ENCODE measurements at places on chromosomes 3 and 15.

- no peak for DNase-seq
Observed at GRCh38 chr3:174862101-174862500, 3.0 kb downstream of the NAALADL2 start.

DNA sequence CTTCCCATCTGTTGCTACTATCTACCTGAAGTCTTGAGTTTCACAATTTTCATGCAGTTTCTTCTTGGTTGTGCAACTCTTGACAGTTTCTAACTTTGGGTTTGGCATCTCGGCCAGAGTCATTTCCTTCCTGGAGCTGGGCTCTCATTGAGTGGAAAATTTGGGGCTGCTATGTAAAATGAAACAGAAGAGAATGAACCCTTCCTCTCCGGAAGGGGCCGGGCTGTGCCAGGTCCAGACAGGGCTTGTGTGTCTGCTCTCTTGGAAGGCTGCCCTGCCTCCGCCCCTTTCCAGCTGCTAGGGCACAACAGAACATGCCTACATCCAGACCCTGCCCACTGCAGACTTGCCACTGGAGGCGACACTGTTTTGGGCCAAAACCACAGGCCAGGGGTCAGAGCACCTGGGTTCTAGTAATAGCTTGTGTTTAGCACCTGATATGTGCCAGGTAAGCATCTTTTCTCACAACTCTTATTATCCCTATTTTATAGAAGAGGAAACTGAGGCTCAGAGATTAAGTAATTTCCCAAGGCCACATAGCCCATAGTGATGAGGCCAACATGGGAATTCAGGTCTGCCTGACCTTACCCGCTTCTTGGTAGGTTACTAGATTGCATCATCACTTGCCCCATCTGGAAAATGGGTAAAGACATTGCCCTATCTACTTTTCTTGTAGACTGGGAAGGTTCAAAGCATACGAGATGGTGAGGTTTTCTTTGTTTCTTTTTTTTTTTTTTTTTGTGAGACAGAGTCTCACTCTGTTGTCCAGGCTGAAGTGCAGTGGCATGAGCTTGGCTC, 25.0 kb downstream of the IRAK2 start:
- no peak for DNase-seq

- no peak for DNase-seq
Observed at GRCh38 chr3:175102161-175102560, 243.0 kb downstream of the NAALADL2 start.

DNA sequence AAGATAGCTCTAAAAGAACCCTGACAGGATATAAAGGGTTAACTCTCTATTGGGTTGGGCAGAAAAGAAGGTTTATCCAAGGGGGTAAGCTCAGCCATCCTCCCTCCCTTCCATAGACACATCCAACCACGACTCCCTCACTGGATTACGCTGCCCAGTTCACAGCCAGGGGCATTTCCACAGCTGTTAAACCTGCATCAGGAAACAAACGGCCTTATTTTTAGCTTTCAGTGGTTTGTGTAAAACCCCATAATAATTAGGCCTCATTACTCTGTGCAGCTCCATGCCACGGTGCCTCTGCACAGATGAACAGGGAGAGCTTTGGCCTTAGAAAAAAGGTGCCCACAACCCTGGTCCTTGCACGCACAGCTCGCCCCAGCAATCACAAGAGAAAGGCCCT, 110.6 kb downstream of the GABRB3 start:
- DNase-seq, result no peak

- DNase-seq, result no peak
Observed at GRCh38 chr3:23743141-23743784, 62.5 kb upstream of the UBE2E1 start.

- DNase-seq, result no peak
Observed at GRCh38 chr3:8529181-8529637, 27.6 kb downstream of the LMCD1 start.

DNA sequence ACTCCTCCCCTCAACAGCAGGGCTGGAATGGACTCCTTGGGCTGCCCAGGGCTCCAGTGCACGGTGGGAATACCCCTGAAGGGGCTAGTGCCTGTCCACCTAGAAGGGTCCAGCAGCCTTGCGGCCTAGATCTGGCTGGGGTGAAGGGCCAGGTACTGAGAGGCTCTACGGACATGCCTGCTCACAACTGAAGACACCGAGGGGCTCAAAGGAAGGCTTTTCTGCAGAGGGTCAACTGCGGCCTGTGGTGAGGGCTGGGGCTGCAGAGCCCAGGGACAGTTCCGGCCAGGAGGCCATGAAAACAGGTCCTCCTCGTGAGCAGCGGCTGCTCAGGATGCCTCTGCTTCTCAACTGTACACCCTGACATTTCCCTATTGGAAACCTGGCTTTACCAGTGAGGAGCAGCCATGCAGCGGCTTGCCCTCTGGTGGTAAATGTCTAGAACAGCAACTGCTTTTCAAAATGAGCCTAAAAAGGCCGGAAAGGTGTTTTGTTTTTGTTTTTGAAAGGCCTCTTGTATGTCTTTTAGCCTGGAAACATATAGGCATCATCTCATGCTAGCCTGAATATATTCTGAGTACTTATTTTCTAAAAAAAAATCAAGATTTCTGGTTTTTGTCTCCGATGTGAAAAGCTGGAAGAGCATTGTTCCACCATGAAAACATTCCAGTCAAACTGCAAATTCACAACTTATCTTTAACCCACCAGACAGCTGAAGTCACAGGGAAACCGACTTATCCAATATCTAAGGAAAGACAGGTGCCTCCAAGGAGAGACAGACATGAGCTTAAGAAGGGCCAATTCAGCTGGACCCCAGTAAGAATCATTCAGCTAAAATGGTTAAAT, 163.4 kb downstream of the KLF13 start:
- DNase-seq, result no peak

- DNase-seq, result no peak
Observed at GRCh38 chr3:51422211-51422610, 31.1 kb downstream of the RBM15B start.

DNA sequence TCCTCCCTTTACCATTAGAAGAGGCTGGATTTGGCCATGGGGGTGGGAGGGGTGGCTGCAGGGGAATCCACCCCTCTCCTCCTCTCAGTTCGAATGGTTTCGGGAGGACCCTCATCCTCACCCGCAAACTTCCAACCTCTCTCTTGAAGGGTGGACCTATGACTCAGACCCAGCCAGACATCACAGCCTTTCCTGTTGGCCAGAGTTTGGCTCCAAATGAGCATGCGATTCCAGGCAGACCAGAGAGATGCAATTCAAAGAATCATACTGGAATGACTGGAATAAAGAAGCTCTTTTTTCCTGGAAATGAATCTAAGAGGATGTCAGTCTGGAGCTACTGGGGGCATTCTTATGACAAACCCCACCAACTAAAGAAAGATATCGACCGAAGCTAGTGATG, 516.7 kb upstream of the MDFIC2 start:
- DNase-seq, result no peak
